Epithelial cell of esophagus (primary cell): ENCODE measurements at places on chromosomes 3 and 15.

GRCh38 chr3:172643506-172644179 is 67.2 kb downstream of the NCEH1 start:
- no peak for DNase-seq

GRCh38 chr3:175308097-175308496 is 449.0 kb downstream of the NAALADL2 start:
- no peak for DNase-seq

- DNase-seq: no peak
Measured at GRCh38 chr15:32646291-32646690, 4.8 kb downstream of the SCG5 start.

- no peak for DNase-seq
Measured at GRCh38 chr3:156471431-156471830, 83.5 kb downstream of the SSR3 start.

DNA sequence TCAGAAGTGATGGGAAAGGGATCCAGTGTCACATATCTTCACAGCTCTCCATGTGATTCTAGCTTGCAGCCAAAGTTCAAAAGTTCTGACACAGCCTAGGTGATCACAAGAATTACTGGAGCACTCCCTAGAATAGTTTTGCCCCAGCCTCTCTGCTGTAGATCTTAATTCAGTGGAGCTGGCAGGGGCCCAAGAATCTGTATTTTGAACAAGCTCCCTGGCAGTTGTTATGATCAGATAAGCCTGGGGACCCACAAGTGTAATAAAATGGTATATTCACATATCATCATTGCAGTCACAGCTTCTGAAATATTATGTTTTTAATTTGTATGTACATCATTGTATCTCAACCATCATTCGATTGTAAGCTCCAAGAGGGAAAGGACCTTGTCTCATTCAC is 62.3 kb downstream of the NOX5 start:
- no peak for DNase-seq

GRCh38 chr3:8838234-8838633 is 68.8 kb upstream of the OXTR start:
- DNase-seq: no peak

DNA sequence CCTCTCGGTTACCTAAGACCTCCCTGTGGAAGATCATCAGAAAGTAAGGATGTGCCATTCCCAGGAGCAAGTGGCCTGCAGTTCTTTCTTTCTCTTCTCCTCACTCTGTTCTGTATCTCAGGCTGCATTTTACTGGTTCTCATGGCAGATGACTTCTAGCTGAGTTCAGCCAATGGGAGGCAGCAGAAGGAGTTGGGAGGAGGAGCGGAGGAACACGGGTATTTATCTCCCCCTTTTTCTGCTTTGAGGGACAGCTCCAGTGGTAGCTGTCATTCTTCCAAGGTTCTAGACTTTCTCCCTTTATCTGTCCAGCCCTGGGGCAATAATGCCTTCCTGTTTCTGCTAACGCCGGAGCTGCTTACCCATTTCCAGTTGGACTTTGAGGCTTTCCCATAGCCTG is 339.9 kb downstream of the NR2F2 start:
- no peak for DNase-seq

GRCh38 chr3:53226142-53226840 is 29.5 kb downstream of the TKT start:
- no peak for DNase-seq

GRCh38 chr3:71542521-71543370 is 40.8 kb downstream of the FOXP1 start:
- peak; percentile 84 for DNase-seq

DNA sequence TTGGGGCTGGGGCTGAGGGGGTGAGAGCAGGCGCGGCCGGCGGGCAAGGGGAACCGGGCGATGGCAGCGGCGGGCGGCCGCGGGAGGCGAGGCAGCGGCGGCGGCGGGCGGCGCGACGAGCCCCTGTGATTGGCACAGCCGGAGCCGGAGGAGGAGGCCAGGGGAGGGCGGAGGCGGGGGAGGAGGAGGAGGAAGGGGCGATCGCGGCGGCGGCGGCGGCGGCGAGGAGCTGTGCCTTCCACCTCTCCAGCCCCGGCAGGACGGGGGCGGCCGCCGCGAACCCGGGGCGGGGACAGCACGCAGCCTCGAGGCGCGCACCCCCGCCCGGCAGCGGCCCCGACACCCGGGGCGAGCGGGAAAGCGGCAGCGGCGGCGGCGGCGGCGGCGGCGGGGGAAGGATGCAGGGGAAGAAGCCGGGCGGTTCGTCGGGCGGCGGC is at the start of gene SLCO3A1:
Gene SLCO3A1 (plus strand): TSS at position 198 of the 437 bp plus-strand sequence.
- DNase-seq: peak; percentile 70

DNA sequence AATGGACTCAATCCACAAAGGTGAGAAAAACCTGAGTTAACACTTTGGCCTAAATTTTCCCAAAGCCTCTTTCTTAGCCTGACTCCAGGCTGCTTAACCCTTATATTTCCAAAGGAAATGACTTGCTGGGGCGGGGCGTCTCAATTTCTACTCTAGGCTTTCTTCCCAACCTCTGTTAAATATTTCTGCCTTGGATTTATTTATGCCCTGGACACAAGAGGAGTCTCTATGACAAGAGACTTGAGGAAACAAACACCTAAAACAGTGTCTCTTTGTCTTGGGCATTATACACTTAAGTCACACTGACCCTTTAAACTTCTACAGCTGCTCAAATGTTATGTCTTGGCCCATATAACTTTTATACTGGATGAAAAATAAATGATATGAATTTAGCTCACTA is 28.3 kb upstream of the AP4E1 start:
- DNase-seq: no peak

GRCh38 chr3:8954938-8955763 is 8.1 kb downstream of the RAD18 start:
- peak; percentile 19 for DNase-seq

- DNase-seq: no peak
Measured at GRCh38 chr3:53712817-53713388, 133.3 kb downstream of the CHDH start.

- DNase-seq: no peak
Measured at GRCh38 chr3:61829722-61830350, 268.5 kb downstream of the PTPRG start.

DNA sequence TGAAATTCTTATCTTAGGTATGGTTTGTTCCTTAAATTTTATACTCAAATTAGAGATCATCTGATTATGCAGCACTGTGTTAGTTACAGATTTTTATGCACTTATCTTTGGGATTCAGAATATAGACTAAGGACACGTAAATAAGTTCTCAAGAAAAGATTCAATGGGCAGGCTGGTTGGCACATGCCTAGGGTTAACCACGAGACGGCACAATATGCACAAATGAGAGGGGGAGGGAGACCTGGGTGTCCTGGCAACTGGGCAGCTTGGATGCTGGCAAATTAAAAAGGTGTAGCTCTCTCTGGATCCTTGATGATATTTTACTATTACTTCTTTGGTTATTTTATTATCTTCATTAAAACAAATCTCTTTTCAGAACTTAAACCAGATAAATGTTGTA is 672 bp downstream of the AADAC start:
- peak; percentile 57 for DNase-seq

- DNase-seq: no peak
Measured at GRCh38 chr3:35900079-35900478, 260.8 kb downstream of the ARPP21 start.

DNA sequence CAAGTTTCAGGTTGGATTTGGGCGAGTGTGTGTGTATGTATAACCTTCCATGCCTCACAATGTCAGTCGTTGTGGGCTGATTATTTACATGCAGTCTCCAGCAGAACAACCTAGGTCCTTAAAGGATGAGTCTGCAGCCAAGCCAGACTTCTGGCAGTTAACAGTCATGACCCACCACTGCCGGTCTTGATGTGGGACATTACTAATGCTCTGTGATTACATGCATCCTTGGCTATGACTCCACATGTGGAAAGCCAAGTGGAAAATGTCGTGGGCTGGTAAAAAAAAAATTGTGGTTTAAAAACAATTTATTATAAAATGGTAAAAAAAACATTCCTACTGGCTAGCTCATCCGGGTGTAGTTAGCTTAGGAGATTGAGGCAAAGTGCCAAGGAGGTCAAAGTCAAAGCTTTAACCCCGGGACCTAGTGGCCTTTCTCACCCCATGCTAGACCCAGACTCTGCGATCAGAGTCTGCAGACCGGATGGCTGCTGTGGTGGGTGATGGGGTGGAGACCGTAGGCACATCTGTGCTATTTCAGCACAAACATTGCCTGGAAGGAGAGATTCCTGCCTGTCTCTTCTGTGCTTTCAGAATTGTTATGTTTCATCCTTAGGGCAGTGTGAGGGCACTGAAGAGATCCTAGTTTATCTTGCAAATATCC is 6.8 kb downstream of the RARRES1 start:
- DNase-seq: peak; percentile 77

DNA sequence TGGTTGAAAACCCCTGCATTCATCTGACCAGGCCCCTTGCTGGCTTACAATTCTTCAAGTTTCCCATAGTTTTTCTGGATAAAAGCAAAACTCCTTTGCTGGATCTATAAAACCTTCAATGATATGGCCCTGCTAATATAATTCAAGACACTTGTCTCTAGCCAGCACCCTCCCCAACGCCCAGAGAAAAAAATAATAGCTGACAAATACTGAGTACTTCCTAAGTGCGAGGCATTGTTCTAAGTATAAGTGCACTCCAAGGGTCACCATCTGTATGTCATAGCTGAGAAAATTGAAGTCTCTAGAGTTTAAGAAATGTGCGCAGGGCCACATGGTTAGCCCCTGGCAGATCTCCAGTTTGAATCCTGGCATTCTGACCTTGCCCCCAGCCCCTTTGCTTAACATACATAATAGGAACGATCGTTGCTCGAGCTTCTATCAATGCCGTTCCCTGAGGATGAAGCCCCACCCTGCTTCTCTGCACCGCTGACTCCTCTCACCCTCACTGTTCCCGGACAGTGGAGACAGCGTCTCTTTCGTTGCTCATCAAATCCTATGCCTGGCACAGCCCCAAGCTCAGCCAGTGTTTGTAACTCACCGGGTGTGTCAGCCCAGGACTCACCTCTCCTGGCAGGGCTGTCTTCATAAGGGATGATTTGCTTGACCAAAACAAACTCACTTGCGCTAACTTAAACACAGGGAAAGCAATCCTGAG is 377.1 kb upstream of the PROK2 start:
- peak; percentile 83 for DNase-seq
